ENCODE measurements at places on chromosomes 4 and X.

DNA sequence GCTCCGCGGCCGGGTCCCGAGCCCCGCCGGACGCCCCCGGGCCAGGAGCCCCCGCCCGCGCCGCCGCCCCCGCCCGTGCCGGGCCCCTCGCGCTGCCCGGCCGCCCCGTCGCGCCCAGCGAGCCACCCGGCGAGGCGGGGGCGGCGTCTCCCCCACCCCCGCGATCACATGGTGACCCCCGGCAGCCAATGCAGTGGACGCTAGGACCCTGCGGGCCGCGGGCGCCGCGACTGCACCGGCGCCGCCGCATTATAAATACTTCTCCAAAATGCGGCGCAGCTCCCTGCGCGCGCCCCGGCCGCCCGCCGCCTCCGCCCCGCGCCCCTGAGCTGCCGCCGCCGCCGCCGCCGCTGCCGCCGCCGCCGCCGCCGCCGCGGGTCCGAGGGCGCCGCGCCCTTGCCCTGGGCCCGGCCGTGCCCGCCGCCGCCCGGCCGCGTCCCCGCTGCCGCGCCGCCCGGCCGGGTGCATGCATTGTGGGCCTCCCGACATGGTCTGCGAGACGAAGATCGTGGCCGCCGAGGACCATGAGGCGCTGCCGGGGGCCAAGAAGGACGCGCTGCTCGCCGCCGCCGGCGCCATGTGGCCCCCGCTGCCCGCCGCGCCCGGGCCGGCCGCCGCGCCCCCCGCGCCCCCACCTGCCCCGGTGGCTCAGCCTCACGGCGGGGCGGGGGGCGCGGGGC is at the start of gene NAT8L:
Gene NAT8L (plus strand): TSS at position 282 of the 680 bp plus-strand sequence. CDS start 185 bp downstream, at position 467.
- DNase-seq, result no peak

- no peak for DNase-seq
Measured at GRCh38 chrX:19563327-19563726, 48.0 kb upstream of the MAP3K15 start.

- DNase-seq, result no peak
Measured at GRCh38 chr4:68575081-68575480, 1.0 kb downstream of the UGT2B17 start.

GRCh38 chrX:43656005-43656494 is at the start of gene MAOA:
TSS of gene MAOA (plus strand) at chrX:43656299. CDS start at chrX:43656342, 43 bp downstream.
- peak; percentile 30 for DNase-seq

GRCh38 chr4:109368661-109369060 is 65.0 kb upstream of the SEC24B start:
- DNase-seq, result no peak

DNA sequence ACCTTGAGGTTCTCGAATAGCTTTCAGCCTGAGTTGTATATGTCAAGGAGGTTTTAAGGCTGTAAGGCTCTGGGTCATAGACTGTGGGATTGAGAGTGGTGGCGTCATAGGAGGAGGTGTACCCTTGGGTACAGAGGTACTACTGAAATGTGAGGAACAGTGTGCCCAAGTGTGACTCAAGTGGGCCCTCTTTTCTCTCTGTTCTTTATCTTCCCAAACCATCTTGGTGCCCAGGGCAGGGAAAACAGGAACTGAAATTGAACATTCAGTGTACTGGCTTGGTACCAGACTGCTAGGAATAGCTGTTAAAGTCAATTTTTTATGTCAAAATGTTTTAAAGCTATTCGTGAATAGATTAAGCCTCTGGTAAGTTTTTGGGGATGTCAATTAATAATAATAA is 136.2 kb upstream of the RPS6KA3 start:
- DNase-seq, result no peak

GRCh38 chr4:71268166-71268565 is 70.7 kb upstream of the SLC4A4 start:
- DNase-seq, result no peak
